AML-193 (cell line): ENCODE measurements at places on chromosomes 2 and 18.

- DNase-seq: no peak
Measured at GRCh38 chr2:217066510-217067270, 206.8 kb upstream of the TNP1 start.

DNA sequence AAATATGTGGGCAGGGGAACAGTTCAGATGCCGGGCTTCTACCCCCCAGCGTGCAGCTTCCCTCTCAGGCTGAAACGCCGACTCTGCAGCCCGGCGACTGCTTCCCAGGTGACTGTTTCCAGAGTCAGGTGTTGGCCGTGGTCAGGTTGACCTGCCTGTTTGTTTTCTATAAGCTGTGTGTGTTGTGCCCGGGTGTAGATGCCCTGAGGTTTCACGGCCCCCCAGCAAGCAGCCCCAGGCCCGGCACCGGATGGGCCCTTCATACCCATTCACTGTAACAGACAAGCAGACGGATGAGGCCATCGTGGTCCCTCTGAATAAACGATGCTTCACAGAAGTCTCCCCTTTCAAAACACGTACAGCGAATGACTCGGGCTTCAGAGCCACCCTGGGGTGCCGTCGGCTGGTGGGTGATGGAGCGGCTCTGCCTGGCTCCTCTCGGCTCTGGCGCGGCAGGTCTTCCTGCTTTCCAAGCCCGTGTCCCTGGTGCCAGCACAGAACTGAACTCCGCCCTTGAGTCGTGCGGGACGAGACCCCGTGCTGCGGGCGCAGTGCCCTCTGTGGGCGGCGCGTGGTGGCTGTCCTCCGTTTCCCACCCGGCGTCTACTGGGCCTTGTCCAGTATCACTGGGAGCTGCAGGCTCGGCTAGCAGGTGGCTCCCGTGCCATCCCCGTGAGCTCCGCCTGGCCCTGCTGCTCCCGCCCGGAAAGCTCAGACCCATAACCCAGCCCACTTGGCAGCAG is 15.0 kb upstream of the KCNG2 start:
- DNase-seq: no peak

- DNase-seq: no peak
Measured at GRCh38 chr2:179377296-179377695, 112.7 kb upstream of the SESTD1 start.

DNA sequence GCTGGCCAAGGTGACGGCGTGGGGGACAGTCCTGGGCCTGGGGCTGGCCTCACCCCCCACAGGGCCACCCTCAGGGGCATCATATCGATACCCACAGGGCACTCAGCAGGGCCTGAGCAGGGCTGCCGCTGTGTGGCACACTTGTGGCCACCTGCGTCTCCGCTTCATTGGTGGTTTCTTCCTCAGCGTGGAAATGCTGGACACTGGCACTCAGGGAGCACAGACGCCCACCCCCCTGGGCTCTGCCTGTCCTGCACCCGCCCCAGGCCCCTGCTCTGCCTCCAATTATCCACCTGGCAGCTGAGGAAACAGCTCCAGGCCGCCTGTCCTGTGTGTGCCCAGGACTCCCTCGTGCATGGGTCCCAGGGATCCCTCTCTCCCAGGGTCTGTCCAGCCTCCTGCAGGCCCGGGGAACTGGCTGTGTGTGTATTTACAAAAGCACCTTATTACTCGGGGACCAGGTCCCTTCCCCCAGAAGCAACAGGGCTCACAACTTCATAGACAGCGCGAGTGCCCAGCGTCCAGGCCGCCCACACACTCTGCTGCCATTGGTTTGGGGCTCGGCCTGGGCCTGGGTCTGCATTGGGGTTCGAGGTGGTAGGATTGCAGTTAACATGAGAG is 13.1 kb downstream of the CROCC2 start:
- no peak for DNase-seq

DNA sequence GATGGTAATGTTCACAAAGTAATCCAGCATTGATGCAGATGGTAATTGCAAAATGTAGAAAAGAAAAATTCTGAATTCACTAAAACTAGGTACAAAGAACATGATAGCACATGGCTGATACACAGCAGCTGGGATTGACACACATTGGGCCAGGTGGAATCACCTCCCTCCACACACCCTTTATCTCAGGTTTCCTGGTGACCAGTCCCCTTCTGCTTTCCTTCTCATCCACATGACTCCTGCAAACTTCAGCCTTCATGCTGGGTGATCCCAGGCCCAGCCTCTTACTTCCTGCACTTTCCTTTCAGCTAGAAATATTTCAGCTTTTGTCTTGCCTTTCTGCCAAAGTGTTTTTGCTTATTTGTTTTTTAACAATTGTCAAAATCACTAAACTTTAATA is 246.9 kb downstream of the LNPK start:
- no peak for DNase-seq

GRCh38 chr18:13269521-13270011 is 51.0 kb downstream of the LDLRAD4 start:
- no peak for DNase-seq

GRCh38 chr2:26555246-26556133 is 77.6 kb upstream of the OTOF start:
- no peak for DNase-seq

- DNase-seq: peak; percentile 44
Measured at GRCh38 chr2:109510136-109511028, 103.4 kb downstream of the SEPTIN10 start.

DNA sequence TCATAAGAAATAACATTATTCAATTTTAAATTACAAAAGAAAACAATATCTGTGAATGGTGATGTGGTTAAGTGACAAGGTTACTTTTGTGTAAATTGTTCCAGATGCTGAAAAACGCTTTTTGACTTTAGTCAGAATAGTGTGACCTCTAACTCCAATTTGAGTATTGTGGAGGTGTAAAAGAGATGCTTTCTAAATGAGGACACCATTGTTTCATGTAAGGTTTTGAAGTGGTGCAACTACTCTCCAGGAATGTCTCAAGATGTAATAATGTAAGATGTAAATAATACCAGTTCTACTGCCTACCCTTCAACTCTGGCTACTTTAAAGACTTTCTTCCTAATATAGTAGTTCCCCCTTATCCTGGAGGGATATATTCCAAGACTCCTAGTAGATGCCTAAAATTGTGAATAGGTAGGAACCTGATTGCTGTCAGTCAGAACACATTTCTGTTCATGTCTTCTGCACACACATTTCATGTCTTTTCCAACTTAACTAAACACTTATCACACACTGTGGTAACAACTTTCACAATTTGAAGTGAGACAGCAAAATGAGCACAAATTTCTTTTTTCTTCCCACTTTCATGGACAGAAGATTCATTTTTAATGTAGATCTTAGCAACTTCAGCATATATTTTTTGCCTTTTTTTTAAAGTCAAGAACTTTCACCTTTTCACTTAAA is 39.1 kb upstream of the PPP1R1C start:
- no peak for DNase-seq

- no peak for DNase-seq
Measured at GRCh38 chr2:226985583-226985946, 149.7 kb downstream of the RHBDD1 start.

DNA sequence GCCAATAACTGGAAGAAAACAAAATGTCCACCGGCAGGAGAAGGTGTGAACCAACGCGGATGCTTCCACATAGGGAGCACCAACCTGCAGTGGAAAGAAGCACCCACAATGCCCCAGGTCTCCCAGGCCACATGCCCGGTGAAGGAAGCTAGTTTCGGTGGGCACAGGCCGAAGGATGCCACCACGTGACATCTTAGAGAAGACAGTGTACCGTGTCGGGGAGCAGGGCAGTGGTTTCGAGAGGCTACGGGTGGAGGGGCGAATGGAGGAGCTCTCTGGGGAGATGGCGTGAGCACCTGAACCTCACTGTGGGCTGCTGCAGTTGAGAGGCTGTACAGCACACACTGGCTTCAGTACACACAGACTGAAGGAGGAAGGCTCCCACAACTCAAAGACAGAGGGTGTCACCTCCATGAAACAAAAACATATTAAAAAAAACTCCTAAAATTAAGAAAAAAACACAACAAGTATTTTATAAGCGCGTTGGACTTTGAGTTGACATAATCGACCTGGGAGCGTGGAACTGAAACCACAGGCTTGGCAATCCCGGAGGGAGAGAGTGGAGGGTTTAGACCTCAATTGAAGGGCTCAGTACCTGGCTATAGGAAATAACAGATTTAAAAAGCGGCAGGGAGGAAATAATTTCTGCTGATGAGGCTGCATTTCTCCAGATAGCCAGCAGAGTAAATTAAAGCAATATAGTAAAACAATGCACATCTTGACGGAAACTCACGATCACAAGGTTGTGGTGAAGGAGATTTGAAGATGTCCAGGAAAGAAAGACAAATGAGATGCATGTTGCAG is 160.1 kb downstream of the RTP5 start:
- no peak for DNase-seq

DNA sequence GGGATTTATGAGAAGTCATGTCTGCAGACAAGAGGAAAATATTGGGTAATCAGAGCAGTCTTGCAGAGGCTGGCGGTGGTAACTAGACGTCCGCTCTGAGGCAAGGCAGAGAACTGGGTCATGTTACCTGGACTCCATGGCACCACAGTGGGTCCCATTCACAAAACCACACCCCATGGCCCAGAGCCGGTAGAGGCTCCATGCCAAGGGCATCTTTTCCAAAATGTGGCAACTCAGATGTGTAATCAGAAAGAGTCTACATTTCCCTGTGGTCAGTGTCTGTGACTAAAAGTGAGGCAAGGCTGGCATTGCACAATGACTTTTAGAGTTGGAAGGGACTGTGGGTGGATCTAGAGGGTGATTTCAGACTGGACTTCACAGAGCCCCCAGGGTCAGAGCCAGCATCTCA is 113.1 kb downstream of the MREG start:
- DNase-seq: peak; percentile 58

DNA sequence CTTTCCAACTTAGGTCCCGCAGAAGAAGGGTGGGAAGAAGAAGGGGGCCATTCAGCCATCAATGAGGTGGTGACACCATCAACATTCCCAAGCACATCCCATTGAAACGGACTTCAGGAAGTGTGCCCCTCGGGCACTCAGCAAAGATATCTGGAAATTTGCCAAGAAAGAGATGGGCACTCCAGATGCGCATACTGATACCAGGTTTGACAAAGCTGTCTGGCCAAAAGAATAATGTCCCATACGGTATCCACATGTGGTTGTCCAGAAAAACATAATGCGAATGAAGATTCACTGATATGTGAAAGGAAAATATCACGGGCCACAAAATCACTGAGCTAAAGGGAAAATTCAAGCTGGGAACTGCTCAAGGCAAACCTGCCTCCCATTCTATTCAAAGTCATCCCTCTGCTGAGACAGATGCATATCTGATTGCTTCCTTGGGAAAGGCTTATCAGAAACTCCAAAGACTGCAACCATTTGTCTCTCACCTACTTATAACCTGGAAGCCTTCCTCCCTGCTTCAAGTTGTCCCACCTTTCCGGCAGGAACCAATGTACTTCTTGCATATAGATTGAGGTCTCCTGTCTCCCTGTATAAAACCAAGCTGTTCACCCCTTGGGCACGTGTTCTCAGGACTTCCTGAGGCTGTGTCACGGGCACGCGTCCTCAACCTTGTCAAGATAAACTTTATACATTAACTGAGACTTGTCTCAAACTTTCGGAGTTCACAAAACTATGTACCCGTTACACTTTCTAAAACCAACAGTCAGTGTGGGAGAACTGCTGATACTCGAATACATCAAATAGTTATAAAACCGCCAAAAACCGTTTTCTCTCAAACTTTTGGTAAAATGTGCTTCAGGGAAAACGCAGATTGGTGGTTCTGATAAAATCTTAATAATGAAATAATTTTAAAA is 1.3 kb upstream of the PDK1 start:
- no peak for DNase-seq

DNA sequence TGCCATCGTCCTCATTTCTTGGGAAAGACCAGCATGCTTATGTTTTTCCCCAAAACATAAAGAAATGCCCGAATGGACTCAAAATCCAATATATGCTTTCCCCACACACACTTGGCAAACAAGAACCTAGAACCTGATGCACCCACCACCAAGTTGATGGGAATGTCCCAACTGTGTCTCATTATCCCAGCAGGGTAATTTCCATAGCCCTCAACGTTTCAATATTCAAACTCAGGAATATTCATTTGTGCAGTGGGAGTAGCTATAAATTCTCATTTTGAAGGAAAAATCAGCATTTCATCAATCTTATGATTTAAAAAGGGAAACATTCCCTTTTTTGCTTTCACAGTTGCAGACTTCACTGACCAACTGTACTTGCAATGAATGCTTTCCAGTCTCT is 50.7 kb downstream of the SNORC start:
- DNase-seq: no peak

- DNase-seq: no peak
Measured at GRCh38 chr2:60316381-60317033, 236.9 kb downstream of the BCL11A start.

- DNase-seq: peak; percentile 7
Measured at GRCh38 chr18:2898186-2898640, 51.4 kb downstream of the EMILIN2 start.

GRCh38 chr2:216350214-216350791 is 22.0 kb downstream of the MARCHF4 start:
- no peak for DNase-seq

- no peak for DNase-seq
Measured at GRCh38 chr2:183427558-183427957, 303.3 kb downstream of the NUP35 start.

GRCh38 chr2:193583638-193584400 is 1389.1 kb upstream of the TMEFF2 start:
- DNase-seq: no peak

GRCh38 chr2:217650229-217650628 is 352.6 kb downstream of the TNS1 start:
- DNase-seq: no peak

GRCh38 chr2:2573658-2574293 is 242.7 kb upstream of the MYT1L start:
- no peak for DNase-seq

DNA sequence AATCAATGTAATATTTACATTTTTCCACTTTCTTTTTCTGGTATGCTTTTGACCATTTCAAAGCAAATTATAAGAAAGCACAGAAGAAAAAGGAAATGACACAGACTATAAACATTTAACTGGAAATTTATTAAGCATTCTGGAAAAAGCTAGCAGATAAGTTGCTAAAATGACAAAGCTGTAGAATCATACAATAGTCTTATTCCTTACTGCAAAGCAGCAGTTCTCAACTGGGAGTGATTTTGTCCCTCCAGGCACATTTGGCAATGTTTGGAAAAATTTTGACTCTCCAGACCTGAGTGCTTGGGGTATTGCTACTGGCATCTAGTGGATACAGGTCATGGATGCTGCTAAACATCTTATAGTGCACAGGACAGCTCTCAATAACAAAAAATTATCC is 75.1 kb downstream of the MBD5 start:
- DNase-seq: no peak

DNA sequence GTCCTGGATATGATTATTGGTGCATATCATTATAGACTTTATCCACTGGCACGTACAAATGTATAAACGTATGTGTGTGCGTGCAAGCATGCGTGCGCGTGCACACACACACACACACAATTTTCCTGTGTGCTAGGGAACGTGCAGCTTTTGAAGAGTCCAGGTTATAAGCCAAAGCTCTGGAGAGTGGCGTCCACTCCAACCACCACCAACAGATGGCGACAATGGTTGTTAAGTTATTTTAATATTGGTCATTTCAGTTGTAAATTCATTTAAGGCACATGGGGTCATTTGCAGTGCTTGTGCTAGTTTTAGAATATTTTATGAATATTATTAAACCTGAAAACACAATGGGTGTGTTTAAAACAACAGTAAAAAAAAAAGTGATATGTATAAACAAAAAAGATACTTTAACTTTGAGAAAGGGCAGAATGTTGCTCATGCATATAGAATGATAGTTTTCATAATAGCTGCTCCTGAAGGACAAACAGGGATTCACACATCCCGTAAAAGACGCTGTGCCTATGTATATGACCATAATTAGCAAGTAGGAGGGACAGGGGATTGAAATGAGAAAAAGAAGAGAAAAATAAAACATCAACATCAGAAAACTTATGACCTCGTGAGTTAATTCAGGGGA is 124.2 kb upstream of the ITGB6 start:
- DNase-seq: peak; percentile 29
